ENCODE measurements at places on chromosomes 7 and 10.

DNA sequence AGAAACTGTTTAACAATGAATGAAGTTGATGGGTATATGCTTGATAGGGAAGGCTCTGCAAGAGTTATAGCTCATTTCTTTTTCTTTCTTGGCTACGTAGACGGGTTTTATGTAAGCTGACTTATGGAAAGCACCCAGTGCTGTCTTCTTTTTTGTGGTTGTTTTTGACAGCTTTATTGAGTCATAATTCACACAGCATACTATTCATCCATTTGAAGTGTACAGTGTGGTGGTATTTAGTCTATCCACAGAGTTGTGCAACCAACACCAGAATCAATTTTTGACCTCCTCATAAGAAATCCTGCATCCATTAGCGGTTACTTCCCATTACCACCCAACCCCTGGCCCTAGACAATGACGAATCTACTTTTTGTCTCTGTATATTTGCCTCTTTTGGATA is 240.6 kb upstream of the KIAA1217 start:
- DNase-seq: no peak

DNA sequence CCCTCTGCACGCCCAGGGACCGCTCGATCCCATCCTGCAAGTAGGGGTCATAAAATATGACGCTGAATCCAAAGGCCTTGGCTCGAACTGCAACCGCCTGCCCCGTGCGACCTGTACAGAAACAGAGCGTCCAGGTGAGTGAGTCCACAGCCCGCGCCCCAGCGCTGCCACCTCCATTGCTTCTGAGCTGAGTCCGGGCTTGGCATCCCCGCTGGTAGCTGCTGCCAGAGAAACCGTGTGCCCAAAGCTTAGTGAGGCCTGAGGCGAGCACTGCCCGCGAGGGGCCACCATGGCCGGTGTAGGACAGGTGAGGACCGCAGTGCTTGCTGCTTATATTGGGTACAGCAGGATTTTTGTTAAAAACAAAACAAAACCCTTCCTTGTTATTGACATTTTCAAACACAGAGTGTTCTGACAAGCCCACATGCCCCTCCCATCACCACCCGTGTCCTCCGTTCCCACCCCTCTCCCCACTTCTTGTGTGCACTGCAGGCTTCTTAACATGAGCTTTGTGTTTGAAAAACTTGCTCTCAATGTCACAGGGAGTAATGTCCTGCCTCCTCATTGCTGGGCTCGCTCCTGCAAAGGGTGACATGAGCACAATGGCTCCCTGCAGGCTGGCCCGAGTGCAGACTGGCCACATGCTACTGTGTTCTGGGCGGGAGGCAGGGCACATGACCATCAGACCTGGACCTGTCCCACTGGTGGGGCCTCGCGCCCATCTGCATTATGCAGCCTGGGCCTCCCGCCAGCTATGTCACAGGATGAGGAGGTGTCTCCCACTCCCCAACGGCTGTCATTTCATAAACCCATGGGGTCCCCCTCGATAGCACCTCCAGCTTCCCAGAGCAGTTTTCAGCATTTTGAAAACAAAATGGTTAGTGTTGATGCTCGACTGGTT is 52.9 kb downstream of the ZRANB1 start:
- DNase-seq: no peak

DNA sequence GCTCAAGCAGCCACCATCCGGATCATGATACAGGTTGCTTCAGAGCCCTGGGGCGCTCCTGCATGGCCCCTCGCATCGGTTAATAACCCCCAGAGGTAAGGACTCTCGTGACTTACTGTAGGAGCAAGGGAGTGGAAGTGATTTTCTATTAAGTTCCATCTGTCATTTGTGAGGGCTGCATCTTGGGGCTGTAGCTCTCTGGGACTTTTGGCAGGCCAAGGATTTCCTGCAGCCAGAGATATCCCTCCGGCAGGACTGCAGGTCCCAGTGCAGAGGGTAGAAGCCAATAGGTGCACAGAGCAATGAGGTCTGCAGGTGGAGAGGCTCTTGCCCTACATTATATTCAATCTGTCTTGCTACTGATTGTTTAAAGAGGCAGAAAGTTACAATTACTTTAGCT is 356.8 kb upstream of the ADARB2 start:
- DNase-seq: no peak

DNA sequence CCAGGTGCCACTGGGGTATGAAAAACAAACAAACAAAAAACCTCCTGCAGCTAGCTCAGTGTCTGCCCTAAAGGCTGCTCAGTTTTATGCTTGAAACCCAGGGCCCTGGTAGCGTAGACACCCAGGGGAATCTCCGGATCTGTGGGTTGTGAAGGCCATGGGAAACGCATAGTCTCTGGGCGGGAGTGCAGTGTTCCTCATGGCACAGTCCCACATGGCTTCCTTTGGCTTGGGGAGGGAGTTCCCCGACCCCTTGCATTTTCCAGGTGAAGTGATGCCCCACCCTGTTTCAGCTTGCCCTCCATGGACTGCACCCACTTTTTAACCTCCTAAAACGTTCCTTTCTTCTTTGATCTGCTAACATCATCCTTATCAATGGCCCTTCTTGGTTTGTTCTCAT is 56.0 kb downstream of the AHR start:
- DNase-seq: no peak

DNA sequence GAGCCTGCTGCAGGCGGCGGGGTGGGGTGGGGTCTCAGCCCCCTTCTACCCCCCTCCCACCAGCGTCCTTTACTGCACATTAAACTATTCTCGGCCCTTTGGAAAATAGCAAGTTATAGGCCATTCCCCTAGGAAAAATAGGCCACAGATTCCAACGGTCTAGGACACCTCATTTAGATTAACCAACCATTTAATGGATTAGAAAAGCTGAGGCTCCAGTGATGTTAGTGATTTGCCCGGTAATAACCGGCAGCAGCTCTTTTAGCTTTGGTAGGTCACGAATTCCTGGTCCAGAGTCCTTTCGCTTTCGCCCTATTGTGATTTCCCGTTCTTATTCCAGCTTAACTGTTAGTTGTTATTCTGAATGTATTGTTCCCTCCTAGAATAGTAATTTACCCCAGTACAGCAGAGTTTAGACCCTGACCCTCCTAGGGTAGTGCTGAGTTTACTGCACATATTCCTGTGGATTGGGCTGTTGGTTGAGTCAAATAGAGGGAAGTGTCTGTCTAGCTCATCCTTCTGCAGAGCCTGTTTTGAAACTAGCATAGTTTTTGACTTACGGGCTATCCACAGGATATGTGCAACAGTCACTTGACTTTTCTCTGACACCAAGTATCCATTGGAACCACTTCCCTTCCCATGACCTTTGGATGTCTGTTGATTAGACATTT is 754 bp downstream of the GSTO1 start:
- DNase-seq: no peak

- no peak for DNase-seq
Observed at GRCh38 chr10:128867210-128867609, 599.8 kb upstream of the MGMT start.

DNA sequence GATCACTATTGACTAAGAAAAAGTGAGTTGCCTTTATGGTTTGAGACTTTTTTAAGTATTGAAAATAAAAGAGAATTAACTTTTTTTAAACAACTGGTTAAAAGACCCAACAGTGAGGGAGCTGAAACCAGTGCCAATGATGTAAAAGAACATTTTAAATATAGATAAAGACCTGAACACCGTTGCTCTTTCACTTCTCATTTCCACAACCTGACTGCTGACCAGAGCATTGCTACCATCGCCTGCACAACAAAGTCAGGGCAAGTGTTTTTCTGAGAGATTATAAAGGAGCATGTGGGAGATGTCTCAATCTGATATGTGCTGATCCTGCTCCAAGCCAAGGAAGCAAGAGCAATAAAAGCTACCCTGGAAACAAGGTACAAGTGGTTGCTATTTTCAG is 34.7 kb downstream of the IMMP2L start:
- DNase-seq: no peak

GRCh38 chr10:5947471-5948207 is 29.7 kb downstream of the IL15RA start:
- no peak for DNase-seq

DNA sequence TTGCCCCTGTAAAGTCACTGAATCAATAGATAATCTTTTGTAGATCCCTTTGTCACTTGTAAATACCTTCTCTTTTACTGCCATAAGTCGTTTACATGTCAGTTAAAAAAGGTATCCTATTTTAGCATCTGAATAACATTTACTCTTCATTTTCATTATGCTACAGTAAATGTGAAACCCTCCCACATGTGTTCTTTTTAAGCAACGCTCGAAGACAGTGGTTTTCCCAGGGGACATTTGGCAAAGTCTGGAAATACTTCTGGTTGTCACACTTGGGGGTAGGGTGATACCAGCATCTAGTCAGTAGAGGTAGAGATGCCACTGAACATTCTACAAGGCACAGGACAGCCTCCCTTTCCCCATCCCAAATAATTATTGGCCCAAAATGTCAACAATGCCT is 23.7 kb downstream of the ATAD1 start:
- DNase-seq: no peak

DNA sequence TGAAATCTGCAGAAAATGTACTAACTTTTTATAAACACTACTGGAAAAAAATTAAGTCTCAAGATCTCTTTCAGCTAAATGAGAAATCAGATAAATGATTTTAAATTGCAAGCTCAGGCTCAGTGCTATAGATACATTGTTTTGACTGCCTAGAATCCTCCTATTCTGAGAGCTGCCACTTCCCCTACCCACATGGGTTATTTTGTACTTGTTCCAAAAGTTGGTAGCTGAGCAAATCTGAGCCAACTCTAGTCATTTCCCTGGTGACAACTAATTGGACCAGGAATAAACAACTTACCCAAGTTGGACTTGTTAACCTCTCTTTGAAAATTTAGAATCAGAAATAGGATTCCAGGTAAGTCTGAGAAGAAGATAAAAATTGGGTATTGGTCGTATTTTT is 202.1 kb downstream of the MBL2 start:
- DNase-seq: no peak

DNA sequence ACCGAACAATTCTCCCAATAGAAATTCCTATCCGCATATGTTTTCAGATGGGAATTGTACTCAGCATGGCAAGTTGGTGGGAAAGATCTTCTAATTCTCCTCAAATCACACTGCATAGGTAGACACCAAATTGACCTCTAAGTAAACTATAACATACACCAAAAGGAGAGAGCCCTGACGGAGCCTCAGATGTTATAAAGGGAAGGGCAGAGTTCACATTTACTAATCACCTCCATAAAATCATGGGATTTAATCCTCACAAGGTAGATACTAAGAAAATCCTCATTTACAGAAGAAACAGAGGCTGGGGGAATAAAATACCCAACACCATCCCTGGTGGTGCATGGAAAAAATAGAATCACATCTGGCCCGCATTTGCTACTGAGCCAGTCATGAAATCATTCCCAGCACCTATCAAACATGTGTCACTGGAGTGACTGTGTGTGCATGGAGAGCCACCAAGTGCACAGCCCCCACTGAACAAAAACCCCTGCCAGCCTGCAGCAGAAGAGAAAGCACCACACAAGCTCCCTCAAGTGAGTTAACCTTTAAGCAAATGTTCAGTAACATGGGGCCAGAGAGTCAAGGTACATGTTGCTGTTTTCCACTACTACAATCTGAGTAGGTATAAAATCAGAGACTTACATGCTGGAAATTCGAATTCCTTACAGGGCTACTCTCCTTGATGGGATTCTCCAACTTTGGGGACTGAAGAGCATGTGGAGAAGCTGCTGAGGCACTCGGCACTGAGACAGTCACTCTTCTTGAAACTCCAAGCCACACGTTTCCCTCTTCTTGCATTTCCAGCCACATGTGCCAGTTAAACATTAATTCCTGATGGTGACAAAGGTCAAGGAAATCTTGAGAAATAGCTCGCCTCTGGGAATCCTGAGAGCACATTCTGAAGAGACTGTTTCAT is at the start of gene DDC:
Gene DDC, minus strand, starts transcription at position 766 of the 919 bp plus-strand sequence. CDS start 21,320 bp downstream, outside the sequence.
- no peak for DNase-seq

GRCh38 chr7:99876933-99877332 is at the start of gene OR2AE1:
Gene OR2AE1 (minus strand): TSS chr7:99877033. CDS start chr7:99877033, 0 bp downstream.
- DNase-seq: no peak

DNA sequence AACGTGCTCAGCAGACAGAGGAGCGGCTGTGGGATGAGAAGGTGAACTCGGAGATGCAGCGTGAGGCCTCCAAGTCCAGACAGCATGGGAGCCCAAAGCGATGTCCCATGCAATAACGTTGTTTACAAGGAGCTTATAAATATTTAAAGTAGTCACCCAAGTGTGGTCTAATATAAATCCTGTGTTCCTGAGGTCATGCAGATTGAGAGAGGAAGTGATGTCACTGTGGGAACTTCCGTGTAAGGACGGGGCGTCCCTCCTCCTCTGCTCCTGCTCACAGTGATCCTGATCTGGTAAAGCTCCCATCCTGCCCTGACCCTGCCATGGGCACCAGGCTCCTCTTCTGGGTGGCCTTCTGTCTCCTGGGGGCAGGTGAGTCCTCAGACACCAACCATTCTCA is 94.7 kb upstream of the PRSS58 start:
- DNase-seq: no peak

DNA sequence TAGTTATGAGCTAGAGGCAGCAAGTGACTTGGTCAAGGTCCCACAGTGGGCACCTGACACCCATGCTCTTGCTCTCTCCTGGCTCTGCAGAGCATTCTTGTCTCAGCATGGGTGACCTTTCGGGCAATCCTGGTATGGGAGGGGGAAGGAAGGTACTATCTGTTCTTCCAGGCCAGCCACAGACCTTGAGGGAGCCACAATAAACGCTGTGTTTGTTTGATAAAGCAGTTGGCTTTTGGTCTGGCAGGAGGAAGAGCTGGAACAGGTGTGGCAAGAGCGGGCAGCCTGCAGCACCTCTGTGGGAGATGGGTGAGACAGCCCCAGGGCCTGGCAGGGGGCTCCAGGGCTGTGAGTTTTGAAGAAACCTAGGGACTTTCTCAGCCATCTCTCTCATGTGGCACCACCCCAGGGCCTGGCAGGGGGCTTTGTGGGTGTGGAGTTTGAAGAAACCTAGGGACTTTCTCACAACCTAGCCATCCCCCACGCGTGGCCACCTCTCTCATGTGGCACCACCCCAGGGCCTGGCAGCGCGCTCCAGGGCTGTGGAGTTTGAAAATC is 11.4 kb downstream of the CLDN3 start:
- no peak for DNase-seq

- DNase-seq: no peak
Observed at GRCh38 chr7:157357129-157358040, 20.6 kb downstream of the DNAJB6 start.

- no peak for DNase-seq
Observed at GRCh38 chr7:135512135-135512887, 2.4 kb upstream of the CNOT4 start.
